ENCODE measurements at places on chromosomes 11 and 22.
A peak's percentile ranks its signal among the peaks of the same experiment; 100 is the strongest.

GRCh38 chr11:61516191-61516590, 7.6 kb downstream of the LRRC10B start:
- DNase-seq: no peak

DNA sequence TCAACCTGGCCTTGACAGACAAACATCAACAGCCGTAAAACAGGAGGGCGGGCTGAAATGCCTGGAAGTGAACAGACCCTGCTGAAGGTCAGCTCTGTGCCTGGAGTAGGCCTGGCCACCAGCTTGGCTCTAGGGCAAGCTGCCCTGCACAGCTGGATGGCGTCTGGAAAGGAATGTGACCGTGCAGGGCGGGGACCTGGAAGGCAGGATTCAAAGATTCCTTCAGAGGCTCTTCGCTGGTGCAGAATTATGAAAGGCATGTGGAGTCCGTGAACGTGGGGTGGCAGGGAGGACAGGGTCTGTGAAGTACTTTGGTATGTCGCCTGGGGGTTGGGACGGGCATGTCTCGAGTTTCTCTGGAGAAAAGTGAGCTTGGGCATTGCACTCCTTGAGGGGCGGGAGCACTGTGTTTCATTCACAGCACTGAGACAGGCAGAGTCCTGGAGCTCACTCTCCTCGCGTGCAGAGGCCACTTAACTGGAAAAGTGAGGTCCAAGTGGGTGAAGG, 1.5 kb downstream of the EHD1 start:
- DNase-seq: peak; percentile 67

GRCh38 chr11:47991266-47991830, 11.0 kb downstream of the PTPRJ start:
- peak; percentile 73 for DNase-seq

DNA sequence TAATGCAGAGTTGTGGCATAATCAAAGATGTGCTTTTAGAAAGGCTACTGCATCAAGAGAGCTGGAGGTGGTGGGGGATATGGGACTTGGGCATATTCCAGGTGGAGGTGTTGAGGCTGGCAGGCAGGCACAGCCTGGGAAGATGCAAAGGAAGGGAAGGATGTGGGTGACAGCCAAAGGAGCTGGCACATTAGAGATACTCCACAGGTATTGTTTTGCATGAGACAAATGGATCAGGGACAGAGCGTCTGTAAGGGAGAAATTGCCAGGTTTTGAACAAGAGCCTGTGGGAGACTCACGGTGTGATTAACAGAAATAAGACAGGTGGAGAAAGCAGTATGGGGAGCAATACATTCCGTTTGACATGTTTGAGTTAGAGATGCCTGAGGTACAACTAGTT, 263.7 kb downstream of the NELL1 start:
- no peak for DNase-seq

GRCh38 chr22:37379085-37379484, 48.2 kb downstream of the ELFN2 start:
- no peak for DNase-seq

DNA sequence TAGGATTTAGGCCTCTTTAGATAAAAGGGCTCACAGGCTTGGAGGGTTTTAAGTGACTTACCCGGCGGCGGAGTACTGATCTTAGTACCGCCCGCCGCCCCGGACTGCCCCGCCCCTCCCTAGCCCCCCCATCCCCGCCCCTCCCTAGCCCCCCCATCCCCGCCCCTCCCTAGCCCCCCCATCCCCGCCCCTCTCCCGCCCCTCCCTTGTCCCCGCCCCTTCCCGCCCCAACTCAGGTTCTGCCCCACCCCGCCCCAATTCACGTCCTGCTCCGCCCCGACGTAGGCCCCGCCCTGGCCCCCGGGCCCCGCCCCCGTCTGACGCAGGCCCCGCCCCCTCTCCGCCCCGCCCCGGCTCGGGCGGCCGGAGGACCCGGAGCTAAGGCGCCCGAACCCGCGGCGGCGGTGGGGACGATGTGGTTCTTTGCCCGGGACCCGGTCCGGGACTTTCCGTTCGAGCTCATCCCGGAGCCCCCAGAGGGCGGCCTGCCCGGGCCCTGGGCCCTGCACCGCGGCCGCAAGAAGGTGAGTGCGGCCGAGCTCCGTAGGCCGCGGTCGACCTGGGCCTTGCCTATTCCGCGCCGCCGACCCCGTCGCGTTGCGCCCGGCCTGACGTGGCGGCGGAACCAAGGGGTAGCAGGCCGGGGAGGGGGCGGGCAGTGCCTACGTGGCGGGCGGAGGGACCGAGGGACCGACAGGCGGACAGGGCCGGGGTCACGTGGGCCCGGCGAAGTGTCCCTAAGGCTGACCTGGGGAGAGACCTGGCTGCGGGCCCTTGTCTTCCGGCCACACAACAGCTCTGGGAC, at the start of gene SCYL1:
Gene SCYL1, plus strand, starts transcription at position 343 of the 805 bp plus-strand sequence. Its CDS starts 71 bp downstream, at position 414.
- peak; percentile 87 for DNase-seq

Measured in pancreas (tissue), 10 donors.